T-helper 9 cell (primary cell): ENCODE measurements at places on chromosomes 7 and 10.

- DNase-seq: no peak
Measured at GRCh38 chr10:77001206-77001605, 636.4 kb downstream of the KCNMA1 start.

GRCh38 chr7:47670729-47671128 lies 88.8 kb upstream of the TNS3 start:
- no peak for DNase-seq

- no peak for DNase-seq
Measured at GRCh38 chr10:132708936-132709335, 77.0 kb downstream of the NKX6-2 start.

- DNase-seq: no peak
Measured at GRCh38 chr7:151244841-151245346, 3.6 kb downstream of the SMARCD3 start.

GRCh38 chr7:122310119-122311021 lies 5.8 kb upstream of the FEZF1 start:
- no peak for DNase-seq

DNA sequence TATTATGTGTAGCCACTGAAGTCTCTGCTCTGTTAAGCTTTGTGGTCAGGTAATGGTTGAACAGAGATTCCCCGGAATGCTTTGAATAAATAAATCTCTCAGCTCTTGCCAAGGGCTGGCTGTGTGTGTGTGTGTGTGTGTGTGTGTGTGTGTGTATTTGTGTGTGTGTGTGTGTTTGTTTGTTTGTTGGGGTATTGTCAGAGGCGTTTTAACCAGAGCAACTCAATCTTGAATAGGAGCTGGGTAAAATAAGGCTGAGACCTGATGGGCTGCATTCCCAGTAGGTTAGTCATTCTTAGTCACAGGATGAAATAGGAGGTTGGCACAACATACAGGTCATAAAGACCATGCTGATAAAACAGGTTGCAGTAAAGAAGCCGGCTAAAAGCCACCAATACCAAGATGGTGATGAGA lies 256.2 kb upstream of the CACNA2D1 start:
- DNase-seq: no peak

DNA sequence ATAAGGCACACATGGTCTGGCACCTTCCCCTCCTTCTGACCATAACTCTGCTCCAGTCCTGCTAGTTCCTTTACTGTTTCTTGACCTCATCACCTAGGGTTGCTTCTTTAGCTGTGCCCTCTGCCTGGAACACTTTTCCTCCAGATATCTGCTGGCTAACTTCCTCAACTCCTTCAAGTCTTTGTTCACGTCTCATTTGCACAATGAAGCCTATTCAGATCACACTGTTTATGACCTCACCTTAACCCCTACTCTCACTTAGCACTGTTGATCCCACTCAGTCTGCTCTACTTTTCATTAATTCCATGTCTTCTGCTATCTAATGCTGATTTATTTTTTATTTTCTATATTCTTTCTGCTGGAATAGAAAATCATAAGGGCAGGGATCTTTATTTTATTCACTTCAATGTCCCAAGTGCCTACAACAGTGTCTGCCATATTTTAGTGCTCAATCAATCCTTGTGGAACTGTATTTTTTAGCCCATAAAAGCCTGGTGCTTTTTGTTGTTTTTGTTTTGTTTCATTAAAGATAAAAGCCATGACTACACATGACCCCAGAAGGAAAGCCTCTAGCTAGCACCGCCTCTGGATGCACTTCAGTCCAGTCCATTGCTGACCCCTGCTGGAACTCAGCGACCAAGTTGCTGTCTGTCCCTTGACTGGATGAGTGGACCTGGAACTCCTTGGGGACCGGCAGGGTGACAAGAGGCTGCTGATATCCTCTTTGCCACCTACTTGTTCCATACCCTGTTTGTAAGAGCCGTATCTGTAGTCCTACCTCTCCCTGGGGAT lies 12.3 kb downstream of the KLF14 start:
- no peak for DNase-seq
